LHCN-M2 (cell line): ENCODE measurements at places on chromosomes 5 and 9. TPM values are rescaled to one million over a fixed set of nuclear protein-coding genes. Genes with fewer than 3 reads are reported as not detected.

The PCDHB16 gene
- total RNA-seq: 10.4 and 12.2 TPM in 2 replicates

The PRSS3 gene
- not detected in 2 replicates for total RNA-seq

The BTNL8 gene
- not detected in 2 replicates for total RNA-seq

The CCDC192 gene
- not detected in 2 replicates for total RNA-seq

GRCh38 chr5:159797261-159797970, 118.9 kb upstream of the ADRA1B start:
- DNase-seq: no peak

GRCh38 chr9:92737216-92737606, 27.4 kb downstream of the BICD2 start:
- DNase-seq: no peak

DNA sequence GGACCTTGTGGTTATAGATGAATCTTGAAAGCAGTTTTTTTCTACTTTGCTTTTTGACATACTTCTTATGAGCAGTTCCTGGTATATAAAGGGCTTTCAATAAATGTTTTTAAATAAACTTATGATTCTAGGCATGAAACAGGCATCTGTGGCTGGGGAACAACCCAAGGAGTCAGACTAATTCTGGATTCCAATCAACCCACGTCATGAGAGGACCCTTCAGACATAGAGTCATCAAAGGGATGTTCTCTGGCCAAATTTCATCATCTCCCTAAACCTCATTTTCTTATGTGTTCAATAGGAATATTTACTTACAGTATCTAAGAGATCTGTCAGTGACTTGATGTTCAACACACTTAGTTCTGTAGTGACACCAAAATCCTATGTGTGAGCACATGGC, 243.8 kb upstream of the ZNF462 start:
- DNase-seq: peak; percentile 60

DNA sequence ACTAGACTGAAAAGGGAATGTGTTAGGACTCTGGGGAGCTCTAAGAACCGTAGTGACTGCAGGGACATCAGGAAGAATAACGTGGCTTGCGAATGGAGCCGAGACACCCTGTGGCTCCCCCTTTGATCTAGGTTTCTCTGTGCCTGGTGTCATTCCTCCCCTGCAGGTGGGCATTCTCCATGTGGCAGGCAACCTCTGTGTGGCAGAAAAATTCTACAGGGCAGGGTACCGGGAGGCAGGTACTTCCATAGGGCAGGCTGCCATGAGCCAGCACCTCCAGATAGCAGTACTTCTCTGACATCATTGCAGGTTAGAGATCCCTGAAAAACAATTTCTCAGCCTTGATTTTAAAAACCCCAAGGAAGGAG, 43.1 kb downstream of the ROPN1L start:
- DNase-seq: no peak

GRCh38 chr9:129497005-129497812, 123.7 kb downstream of the C9orf50 start:
- DNase-seq: no peak

- no peak for DNase-seq
These were observed 266.8 kb downstream of the CYLC2 start for GRCh38 chr9:103261951-103262350.

- no peak for DNase-seq
These were observed 72.0 kb upstream of the COL5A1 start for GRCh38 chr9:134569626-134570025.
